Caki2 (cell line): ENCODE measurements at places on chromosomes 2 and 18. TPM values are rescaled to one million over a fixed set of nuclear protein-coding genes. Genes with fewer than 3 reads are reported as not detected.

GRCh38 chr2:105732101-105732500, 12.6 kb upstream of the NCK2 start:
- DNase-seq, result no peak

DNA sequence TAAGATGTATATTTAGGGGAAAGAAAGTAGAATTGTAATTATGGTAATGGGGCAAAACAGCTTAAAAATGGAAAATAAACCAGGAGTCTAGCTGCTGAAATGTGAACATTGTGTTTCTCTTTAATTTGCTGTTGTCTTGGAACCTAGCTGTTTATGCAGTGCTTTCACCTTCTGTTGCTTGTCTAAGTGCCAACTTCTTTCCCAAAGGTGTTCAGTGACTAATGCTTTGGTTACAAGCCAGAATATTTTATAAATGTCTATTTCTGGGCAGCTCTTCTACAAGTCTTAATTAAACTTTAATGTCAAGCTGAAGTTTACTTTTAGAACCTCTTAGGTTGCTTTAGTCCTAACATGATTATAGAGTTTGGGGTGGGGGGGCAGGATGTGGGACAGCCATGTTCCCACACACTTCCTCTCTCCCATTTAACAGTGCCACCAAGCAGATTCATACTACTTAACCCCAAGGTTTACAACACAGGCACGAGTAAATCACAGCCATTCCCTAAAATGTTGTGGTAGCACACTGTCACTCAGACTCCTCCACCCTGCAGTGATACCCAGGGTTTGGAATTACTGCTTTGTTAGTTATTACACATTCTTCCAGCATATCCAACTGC, 60.6 kb downstream of the ITGA4 start:
- DNase-seq, result no peak

- DNase-seq, result no peak
These were observed 219.8 kb downstream of the ATAD2B start for GRCh38 chr2:23707096-23707495.

DNA sequence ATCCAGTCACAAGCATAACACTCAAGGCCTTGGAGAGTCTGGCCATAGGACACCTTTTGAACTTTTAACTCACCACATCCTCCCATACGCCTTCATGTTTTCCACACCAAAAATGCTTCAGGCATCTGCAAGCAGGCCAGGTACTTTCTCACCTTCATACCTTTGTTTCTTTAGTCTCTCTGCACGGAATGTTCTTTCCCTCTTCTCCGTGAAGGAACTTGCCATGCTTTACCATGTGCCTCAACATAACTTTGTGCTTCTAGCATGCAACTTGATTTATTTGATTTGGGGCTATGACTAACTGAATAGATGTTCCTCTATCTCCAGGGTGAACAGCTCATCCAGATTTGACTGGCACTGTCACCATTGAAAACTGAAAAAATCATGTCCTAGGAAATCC, 141.7 kb upstream of the ACVR2A start:
- DNase-seq, result no peak

- DNase-seq, result no peak
These were observed 71.1 kb upstream of the MAPRE2 start for GRCh38 chr18:34970106-34970505.

DNA sequence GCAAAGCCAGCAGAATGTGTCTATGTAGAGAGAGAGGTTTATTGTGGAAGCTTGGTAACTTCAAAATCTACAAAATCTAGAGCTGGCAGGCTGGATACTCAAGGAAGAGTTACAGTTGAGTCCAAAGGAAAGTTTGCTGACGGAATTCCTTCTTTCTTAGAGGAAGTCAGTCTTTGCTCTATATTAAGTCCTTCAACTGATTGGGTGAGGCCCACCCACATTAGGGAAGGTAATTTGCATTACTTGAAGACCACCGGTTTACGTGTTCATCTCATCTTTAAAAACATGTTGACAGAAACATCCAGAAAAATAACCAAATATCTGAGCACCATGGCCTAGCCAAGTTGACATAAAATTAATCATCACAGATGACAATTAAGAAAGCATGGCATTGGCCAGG, 101.5 kb downstream of the TEX51 start:
- no peak for DNase-seq

GRCh38 chr2:239230318-239231052, 170.3 kb downstream of the HDAC4 start:
- DNase-seq, result no peak

DNA sequence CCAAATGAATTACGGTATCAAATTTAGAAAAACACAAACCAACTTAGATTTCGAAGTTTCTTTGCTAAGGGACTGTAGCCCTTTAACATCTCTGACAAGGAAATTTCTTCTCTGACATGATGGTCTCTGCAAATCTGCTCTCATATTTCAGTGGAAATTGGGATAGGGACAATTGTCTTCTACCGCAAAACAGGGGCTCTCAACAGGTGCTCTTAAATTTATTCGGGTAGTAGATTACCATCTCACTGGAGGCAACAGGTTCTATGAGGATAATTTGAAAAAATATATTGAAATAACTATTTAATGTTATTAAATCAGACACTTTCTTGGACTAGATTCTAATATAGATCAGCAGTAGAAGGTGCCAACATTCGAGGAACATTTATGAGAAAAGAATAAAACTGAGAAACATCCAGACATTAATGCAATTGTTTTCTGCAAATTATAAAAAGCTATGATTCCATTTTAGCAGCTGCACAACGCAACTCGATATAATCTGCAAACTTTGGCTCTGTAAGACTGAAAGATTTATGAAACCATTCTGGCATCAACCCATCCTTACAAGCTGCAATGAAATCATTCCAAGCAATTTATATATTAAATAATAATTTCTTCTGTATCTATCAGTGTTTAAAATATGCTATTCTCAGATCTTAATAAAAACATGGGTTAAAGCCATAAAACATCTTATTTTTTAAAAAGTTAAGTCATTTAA, 10.0 kb upstream of the BCL2 start:
- no peak for DNase-seq

DNA sequence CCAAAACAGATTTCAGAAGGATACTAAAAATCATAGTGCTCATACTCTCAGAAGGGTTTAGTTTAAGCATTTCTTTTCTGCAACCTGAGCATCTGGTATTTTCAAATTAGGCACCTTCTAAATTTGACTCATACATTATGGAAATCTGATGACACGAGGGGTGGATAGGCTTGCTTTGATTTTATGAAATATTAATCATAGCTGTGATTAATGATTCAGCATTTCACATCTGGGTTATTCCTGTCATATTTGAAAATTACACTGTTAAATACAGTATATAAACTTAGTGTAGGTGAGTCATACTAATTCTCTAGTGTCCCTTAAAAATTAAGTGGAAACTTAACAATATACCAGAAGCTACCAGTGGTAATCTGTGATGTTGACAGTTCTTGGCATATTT, 47.7 kb downstream of the MRPS9 start:
- DNase-seq, result no peak

GRCh38 chr2:236772220-236772837, 202.7 kb downstream of the ACKR3 start:
- DNase-seq, result no peak

GRCh38 chr18:54905629-54906028, 53.6 kb downstream of the CCDC68 start:
- DNase-seq, result no peak

DNA sequence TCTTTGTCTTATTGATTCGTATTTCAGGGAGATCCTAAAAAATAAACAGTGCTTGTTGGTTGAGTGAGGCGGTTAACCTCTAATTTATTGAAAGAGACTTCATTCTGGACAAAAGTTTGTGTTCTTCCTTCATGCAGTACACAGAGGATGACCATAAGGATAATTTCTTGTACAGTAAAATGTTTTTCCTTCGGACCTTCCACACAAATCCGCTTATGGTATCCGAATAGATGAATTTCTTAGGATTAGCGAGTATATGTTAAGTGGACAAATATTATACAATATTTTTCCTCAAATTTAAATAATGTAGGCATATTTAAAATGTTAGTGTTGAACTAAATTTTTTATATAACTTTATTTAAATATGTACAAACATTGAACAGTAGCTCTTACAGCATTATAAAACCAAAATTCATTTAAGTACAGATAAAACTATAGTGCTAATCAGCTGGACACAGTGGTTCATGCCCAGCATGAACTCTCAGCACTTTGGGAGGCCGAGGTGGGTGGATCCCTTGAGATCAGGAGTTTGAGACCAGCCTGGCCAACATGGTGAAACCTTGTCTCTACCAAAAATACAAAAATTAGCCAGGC, 84.4 kb downstream of the LPIN1 start:
- DNase-seq, result no peak

DNA sequence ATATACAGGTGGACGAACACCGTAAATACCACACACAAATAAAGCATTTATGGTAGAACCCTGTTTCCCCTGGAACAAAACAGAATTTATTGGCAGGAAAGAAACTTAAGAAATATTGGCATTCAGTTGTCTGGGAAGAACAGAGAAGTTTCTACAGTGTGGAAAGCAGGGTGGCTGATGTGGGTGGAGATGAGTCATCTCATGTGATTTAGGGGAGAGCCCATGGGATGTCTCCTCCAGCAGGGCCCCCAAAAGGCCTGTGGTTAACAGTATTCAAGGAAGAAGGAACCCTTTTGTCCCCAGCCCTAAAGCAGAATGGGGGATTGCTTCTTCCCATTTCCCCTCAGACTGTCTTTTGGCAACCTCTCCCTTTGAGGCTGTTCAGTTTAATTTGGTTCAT, 24.2 kb downstream of the SIX3 start:
- DNase-seq, result no peak

DNA sequence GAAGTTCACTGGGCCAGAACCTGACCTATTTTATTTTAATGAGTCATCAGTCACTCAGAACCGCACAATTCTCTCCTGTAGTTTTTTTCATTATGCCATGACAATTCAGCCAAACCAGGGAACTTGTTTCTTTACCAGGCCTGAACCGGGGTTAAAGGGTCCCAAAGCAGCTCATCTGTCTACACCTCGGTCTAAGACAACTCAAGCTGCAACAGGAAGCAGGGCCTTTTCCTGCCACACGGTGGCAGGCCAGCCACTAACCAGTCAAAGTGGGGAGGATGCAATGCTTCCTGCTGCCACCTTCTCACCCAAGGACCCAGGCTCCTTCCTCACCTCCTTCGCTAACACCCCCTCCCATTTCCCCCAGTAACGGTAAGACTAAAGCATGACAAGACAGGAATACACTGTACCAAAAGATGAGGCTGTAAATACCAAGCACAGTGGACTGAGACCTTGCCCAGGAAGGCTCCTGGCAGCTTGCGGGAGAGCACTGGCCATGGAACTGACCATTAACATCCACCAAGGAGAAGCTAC, 56.7 kb upstream of the ACKR3 start:
- DNase-seq, result peak; percentile 60

DNA sequence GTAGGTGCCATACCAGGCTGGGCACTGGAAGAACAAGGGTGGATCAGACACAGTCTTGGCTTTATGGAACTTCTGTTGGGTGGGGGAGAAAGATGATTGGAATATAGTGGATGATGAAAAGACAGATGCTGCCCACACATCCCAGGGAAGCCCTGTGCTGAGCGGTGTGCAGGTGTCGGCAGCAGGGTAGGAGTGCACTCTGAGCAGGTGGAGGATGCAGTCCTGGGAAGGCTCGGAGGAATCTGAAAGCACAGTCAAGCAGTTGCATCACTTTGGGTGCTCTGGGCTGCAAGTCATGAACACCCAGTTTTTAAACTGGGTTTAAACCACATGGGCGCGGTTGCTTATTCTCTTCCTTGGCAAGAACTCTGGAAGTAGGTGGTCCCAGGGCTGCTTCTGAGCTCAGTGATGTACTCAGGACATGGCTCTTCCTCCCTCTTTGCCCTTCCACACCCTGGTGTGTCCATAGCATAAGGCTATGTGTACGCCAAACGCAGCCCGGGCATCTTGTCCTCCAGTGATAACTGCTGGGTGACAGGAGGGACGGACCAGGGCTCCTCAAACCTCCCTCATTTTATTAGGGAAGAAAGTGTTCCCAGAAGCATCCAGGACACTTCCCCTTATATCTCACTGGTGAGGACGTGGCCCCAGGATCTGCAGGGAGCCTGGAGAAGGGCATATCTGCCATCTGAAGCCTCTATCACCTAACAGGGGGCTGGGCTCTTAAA, 84.0 kb downstream of the SH3RF3 start:
- no peak for DNase-seq

DNA sequence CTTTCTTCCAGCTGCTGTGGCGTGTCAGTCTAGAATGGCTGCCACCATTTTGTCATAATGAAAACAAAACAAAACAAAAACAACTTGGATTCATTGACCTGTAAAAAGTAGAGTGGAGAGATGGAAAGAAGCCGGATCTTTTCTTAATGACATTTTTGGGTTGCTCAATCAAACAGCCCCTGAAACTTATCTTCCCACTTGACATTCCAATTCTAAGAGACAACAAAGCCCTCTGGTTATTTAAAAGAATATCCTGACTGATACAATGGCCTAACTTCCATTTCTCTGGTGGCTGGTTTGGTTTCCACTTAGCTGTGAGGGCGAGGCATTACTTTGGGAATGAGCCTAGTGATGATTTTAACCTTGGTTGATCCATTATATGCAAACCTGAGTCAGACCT, 123.7 kb downstream of the AQP4 start:
- DNase-seq, result no peak

The MITD1 gene
- total RNA-seq, result 30.1 and 40.0 TPM in 2 replicates

The POU3F3 gene
- 48.8 and 57.1 TPM in 2 replicates for total RNA-seq

The PTPRN gene
- total RNA-seq, result not detected in 2 replicates

The ANKRD29 gene
- 0.17 and 0.71 TPM in 2 replicates for total RNA-seq

The ELP2 gene
- total RNA-seq, result 64.6 and 91.0 TPM in 2 replicates

The SMYD5 gene
- total RNA-seq, result 54.9 and 57.7 TPM in 2 replicates

The DCDC2C gene
- not detected in 2 replicates for total RNA-seq

The DPP10 gene
- total RNA-seq, result 0.61 TPM in 2 replicates
